Naive thymus-derived CD4-positive, alpha-beta T cell (primary cell): ENCODE measurements at places on chromosomes 7 and 10. TPM values are rescaled to one million over a fixed set of nuclear protein-coding genes. Genes with fewer than 3 reads are reported as not detected.

The CREB5 gene
- total RNA-seq = not detected

The CASD1 gene
- total RNA-seq = 22.0 TPM

The RBM48 gene
- total RNA-seq = 42.7 TPM

The FAM25G gene
- total RNA-seq = not detected

The SSC4D gene
- not detected for total RNA-seq

The NOLC1 gene
- 66.5 TPM for total RNA-seq

The PTN gene
- total RNA-seq = not detected

The HNRNPH3 gene
- 160 TPM for total RNA-seq

The ECHDC3 gene
- total RNA-seq = 0.74 TPM

The ELFN1 gene
- total RNA-seq = not detected

The HOXA4 gene
- not detected for total RNA-seq
